Lower lobe of right lung (tissue), 2 donors: ENCODE measurements at places on chromosomes 7 and 10.

GRCh38 chr7:146201945-146202344 is 85.3 kb downstream of the CNTNAP2 start:
- no peak for DNase-seq
- no peak overlapping the region for H3K4me3 ChIP-seq
- no peak overlapping the region for H3K27ac ChIP-seq
- H3K4me1 ChIP-seq = no peaks in the 10 kb centered on the region
- H3K36me3 ChIP-seq = no peaks in the 10 kb centered on the region
- H3K27me3 ChIP-seq = no peaks in the 10 kb centered on the region

GRCh38 chr10:119669975-119670640 is 18.9 kb downstream of the BAG3 start:
- no peaks in the 10 kb centered on the region for H3K27me3 ChIP-seq
- no peak overlapping the region for H3K27ac ChIP-seq
- DNase-seq = no peak
- H3K4me1 ChIP-seq = peaks cover 41% of the 10 kb centered on the region

GRCh38 chr7:90677486-90678404 is 81.6 kb downstream of the CDK14 start:
- no peaks in the 10 kb centered on the region for H3K36me3 ChIP-seq
- DNase-seq = no peak
- no peaks in the 10 kb centered on the region for H3K27me3 ChIP-seq
- H3K4me3 ChIP-seq = no peak overlapping the region
- no peaks in the 10 kb centered on the region for H3K4me1 ChIP-seq

GRCh38 chr7:148581624-148582023 is 8.9 kb upstream of the C7orf33 start:
- H3K27me3 ChIP-seq = no peaks in the 10 kb centered on the region
- H3K36me3 ChIP-seq = no peaks in the 10 kb centered on the region
- no peak overlapping the region for H3K27ac ChIP-seq
- DNase-seq = no peak

DNA sequence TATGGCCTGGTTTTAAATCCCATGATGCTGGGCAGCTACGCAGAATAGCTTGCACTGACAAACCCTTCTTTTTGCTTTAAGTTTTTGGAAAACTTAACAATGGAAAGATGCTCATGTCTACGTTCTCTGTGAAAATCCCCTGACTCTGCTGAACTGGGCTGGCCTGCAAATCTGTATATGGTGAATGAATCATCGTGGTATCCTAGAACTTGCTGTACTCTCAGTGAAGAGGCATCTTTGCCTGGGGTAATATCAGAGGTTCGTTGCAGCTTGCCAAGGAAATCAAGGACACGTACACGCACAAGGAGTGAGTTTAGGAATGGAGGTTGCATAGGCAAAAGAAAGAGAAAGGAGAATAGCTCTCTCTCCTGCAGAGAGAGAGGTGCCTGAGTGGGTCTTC is 382.0 kb upstream of the ADARB2 start:
- H3K4me1 ChIP-seq = no peaks in the 10 kb centered on the region
- no peak overlapping the region for H3K4me3 ChIP-seq
- H3K27ac ChIP-seq = no peak overlapping the region
- no peaks in the 10 kb centered on the region for H3K36me3 ChIP-seq
- H3K27me3 ChIP-seq = no peaks in the 10 kb centered on the region
- no peak for DNase-seq

GRCh38 chr7:151400626-151401315 is 9.1 kb downstream of the WDR86 start:
- no peak overlapping the region for H3K27ac ChIP-seq
- peaks cover 4% of the 10 kb centered on the region for H3K27me3 ChIP-seq
- peaks cover 18% of the 10 kb centered on the region for H3K4me1 ChIP-seq
- peak; percentile 28 for DNase-seq
- no peaks in the 10 kb centered on the region for H3K36me3 ChIP-seq
- H3K4me3 ChIP-seq = no peak overlapping the region

DNA sequence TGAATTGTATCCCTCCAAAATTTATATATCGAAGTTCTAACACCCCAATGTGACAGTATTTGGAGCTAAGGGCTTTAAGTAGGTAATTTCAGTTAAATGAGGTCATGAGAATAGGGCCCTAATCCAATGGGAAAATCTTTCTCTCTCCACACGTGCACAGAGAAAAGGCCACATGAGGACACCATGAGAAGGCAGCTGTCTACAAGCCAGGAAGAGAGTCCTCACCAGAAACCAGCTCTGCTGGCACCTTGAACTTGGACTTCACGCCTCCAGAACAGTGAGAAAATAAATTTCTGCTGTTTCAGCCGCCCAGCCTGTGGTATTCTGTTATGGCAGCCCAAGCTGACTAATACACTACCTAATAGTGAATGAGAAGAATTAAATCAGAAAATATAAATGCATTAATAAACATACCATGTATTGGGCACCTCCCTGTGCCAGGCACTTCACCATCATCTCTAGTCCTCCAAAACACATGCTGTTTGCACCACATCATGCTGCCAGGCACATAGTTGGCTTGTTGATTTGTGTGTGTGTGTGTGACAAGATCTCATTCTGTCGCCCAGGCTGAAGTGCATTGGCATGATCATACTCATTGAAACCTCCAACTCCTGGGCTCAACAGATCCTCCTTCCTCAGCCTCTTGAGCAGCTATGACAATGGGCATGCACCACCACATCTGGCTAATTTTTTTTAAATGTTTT is 9.1 kb upstream of the TOMM7 start:
- H3K27ac ChIP-seq = no peak overlapping the region
- H3K36me3 ChIP-seq = no peaks in the 10 kb centered on the region
- H3K4me1 ChIP-seq = no peaks in the 10 kb centered on the region
- no peaks in the 10 kb centered on the region for H3K27me3 ChIP-seq

GRCh38 chr7:124996778-124997177 is 67.2 kb upstream of the POT1 start:
- H3K27ac ChIP-seq = no peak overlapping the region
- no peaks in the 10 kb centered on the region for H3K27me3 ChIP-seq
- no peaks in the 10 kb centered on the region for H3K4me1 ChIP-seq

DNA sequence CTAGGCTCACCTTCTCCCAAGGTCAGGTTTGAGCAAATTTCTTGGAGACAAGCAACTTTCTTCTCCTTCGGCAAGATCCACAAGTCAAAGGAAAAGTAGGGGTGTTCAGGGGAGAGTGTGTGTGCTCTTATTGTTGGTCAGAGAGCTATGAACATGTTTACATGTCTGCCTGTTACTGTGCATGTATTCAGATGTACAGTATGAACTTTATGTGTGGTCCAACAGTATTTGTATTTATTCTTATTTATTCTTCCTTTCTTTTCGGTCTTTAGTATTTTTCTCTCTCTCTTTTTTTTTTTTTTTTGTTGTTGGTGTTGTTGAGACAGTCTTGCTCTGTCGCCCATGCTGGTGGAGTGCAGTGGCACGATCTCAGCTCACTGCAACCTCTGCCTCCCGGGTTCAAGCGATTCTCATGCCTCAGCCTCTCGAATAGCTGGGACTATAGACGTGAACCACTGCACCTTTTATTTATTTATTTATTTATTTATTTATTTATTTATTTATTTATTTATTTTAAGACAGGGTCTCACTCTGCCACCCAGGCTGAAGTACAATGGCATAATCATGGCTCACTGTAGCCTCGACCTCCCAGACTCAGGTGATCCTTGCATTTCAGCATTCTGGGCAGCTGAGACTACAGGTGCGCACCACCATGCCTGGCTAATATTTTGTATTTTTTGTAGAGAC is 38.2 kb downstream of the PLAU start:
- no peaks in the 10 kb centered on the region for H3K27me3 ChIP-seq
- no peak overlapping the region for H3K4me3 ChIP-seq
- no peaks in the 10 kb centered on the region for H3K4me1 ChIP-seq
- no peak overlapping the region for H3K27ac ChIP-seq
- no peaks in the 10 kb centered on the region for H3K36me3 ChIP-seq
- no peak for DNase-seq

GRCh38 chr7:91164506-91164905 is 99.7 kb upstream of the FZD1 start:
- no peak overlapping the region for H3K27ac ChIP-seq
- no peak for DNase-seq
- no peaks in the 10 kb centered on the region for H3K36me3 ChIP-seq

- no peaks in the 10 kb centered on the region for H3K36me3 ChIP-seq
- DNase-seq = no peak
- no peak overlapping the region for H3K27ac ChIP-seq
- no peaks in the 10 kb centered on the region for H3K27me3 ChIP-seq
- no peaks in the 10 kb centered on the region for H3K4me1 ChIP-seq
- no peak overlapping the region for H3K4me3 ChIP-seq
Observed at GRCh38 chr10:67827811-67828210, 10.2 kb downstream of the DNAJC12 start.

DNA sequence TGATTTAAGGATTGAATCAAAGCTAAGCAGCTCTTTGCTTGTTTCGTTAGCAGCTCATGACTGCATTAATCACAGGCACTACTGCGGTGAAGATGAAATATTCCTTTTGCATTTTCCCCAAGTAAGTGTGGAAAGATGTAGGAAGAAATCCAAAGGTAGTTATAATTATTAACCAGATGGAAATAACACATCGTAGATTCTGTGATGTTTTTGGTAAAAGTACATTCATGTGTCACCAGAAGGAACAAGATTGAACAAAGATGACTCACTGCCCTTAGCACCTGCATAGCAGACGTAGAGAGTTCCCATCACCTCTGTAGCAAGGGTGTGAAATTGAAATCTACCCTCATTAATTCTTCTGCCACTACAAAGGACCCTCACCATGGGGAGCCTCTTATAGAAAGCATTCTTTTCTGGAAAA is 37.1 kb downstream of the SMURF1 start:
- H3K27me3 ChIP-seq = no peaks in the 10 kb centered on the region
- peak overlapping the region; percentile 57 for H3K27ac ChIP-seq
- H3K4me3 ChIP-seq = no peak overlapping the region

DNA sequence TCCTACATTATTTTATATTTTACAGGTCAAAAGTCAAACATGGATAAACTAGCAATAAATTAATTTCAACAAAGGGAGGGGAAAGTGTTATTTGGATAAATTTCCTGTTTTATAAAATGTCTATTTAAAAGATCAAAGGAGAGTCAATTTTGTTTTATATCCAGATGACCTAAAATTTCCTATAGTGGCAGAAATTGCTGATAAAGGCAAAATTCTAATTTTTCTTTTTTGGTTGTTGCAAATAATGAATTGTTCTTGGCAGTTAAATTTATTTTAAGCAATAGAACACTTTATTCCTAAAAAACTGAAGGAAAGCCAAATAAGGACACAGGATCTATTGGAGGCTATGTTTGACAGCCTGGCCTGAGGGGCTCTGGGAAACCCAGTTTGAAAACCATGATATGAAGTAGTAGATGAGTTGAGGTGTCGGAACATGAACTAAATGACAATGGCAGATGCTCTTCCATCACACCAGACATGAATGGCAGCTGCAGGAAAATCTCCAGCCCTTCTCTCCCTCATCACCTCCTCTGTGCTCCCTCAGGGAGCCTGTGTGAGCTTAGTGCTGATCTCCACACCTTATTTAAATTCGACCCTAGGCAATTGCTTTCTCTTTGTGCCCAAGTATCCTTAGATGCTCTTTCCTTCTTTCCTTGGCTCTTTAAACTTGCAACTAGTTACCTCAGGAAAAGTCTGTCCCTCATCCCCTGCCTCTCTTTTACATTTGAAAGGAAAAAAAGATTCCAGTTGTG is 395.0 kb downstream of the THSD7A start:
- no peak overlapping the region for H3K4me3 ChIP-seq
- no peaks in the 10 kb centered on the region for H3K4me1 ChIP-seq
- DNase-seq = no peak
- H3K27ac ChIP-seq = no peak overlapping the region
- H3K36me3 ChIP-seq = no peaks in the 10 kb centered on the region
- no peaks in the 10 kb centered on the region for H3K27me3 ChIP-seq

GRCh38 chr10:14879928-14880193 is 1.2 kb downstream of the SUV39H2 start:
- no peaks in the 10 kb centered on the region for H3K36me3 ChIP-seq
- peak overlapping the region; percentile 70 for H3K4me3 ChIP-seq
- H3K27me3 ChIP-seq = no peaks in the 10 kb centered on the region
- DNase-seq = no peak
- peaks cover 22% of the 10 kb centered on the region for H3K4me1 ChIP-seq

- no peaks in the 10 kb centered on the region for H3K4me1 ChIP-seq
- no peak overlapping the region for H3K27ac ChIP-seq
- DNase-seq = no peak
- H3K36me3 ChIP-seq = no peaks in the 10 kb centered on the region
- H3K4me3 ChIP-seq = no peak overlapping the region
Observed at GRCh38 chr7:158546626-158547025, 41.0 kb downstream of the PTPRN2 start.

DNA sequence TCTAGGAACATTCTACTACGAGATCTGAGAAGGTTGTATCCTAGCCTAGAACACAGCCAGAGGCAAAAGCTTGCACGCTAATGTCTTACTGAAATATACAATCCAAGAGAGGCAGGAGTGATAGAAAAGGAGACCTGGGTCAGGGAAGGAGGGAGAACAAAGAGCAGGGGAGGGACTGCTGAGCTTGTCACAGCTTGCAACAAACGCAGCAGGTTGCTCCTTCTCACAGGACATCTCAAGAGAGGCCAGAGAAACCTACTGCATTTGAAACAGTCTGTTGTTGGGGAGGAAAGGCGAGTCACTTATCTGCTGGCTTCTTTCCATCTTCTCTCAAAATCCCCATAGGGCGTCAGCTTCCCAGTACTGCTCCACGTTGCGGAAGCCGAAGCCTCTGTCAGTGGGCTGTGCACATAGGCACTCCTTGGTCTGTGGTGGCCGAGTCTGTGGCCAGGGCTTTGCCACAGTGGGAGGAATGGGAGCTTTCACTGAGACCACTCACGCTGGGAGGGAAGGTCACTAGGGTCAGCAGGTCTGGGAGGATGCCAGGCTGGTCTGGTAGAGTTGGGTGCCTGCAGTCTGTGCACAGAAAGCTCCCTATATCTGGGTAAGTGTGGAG is 25.8 kb upstream of the GPNMB start:
- no peak for DNase-seq
- H3K4me3 ChIP-seq = no peak overlapping the region
- no peaks in the 10 kb centered on the region for H3K27me3 ChIP-seq

DNA sequence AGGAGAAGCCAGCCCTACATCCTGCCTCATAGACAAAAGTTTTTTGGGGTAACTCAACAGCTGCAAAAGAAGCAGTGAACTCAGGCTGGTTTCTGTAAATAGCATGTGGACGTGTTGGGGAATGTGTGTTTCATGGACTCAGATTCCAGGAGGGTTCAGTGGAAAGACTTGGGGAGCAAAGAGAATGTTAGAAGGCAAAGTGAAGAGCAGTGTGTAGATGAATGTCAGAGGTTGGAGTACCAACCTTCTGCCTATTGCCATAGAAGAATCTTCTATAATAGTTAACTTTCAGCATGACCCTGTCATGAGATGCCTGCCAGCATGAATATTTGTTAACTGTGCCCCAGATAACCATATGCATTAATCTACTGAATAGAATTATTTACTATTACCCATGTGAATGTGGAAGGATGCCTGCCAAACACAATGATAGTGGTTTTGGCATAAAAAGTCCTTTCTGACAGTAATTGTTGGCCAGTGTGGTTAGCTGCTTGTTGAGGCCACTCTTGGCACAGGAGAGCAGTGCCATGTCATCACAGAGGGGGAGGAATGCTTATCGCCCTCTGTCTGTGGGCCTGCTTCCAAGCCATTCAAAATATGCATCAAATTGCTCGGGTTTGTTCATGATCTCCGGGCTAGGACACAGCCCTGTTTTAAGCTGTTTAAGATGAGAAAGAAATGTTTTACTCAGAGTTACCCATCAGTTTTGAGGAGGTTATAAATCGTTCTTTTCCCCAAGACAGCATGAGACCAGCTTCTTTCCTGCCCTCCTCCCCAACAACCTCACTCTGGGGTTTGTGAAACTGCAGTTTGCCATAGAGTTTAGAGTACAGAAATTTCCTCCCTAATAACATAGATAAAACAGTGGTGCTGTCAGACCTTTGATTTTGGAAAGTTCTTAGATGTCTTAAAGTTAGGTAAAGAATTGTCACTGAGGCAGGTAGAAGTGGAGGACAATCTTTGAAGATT is 165.3 kb downstream of the WNT2 start:
- no peaks in the 10 kb centered on the region for H3K27me3 ChIP-seq
- no peak overlapping the region for H3K4me3 ChIP-seq
- peaks cover 19% of the 10 kb centered on the region for H3K4me1 ChIP-seq
- H3K27ac ChIP-seq = no peak overlapping the region
